ENCODE measurements at places on chromosomes 5 and 9.

- no peak for DNase-seq
These were observed 336.8 kb downstream of the SLIT3 start for GRCh38 chr5:168964182-168964581.

GRCh38 chr9:83379045-83379444, 159.2 kb downstream of the FRMD3 start:
- no peak for DNase-seq

- no peak for DNase-seq
These were observed 83.2 kb upstream of the DMRTA1 start for GRCh38 chr9:22363421-22363887.

- DNase-seq: no peak
These were observed 259.4 kb downstream of the HSPA4 start for GRCh38 chr5:133311176-133311575.

GRCh38 chr9:33868440-33868973, 51.5 kb downstream of the UBE2R2 start:
- no peak for DNase-seq

- no peak for DNase-seq
These were observed 12.5 kb upstream of the TAS2R1 start for GRCh38 chr5:9642621-9643020.
